ENCODE measurements at places on chromosomes 5 and 9.

DNA sequence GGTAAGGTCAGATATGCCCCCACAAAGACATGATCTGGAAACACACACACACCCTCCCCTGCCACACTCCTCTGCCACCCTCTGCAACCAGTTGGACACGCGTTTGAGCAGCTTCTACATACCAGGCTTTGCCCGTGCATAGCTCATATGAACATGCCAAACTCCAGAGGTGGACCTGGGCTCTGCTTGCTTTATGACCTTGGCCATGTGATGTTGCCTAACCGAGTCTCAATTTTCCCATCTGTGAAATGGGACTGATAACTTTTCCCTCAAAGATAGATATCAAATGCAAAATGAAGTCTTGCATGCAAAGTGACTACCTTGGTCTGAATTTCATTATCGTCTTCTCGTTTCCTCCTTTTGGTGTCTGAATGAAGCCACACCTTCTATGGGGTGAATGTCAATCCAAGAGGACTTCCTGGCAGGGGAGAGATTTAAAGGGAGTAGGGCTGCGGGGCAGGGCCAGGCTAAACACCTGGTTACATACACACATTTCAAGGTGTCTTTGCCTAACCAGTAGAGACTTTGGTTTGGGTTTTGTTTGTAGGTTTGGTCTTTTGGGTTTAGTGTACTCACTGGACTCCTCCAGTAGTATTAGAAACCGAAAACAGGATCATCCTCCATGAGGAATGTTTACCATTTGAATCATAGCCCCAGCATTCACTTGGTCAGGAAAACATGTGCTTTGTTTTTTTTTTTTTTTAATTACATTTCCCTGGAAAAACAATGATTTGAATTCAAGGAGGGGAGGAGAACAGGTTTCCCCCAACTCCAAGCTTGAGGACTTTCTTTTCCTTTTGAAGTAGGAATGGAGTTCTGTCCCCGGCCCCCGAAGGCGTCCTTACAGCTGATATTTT, 63.2 kb downstream of the COL27A1 start:
- no peak for DNase-seq

DNA sequence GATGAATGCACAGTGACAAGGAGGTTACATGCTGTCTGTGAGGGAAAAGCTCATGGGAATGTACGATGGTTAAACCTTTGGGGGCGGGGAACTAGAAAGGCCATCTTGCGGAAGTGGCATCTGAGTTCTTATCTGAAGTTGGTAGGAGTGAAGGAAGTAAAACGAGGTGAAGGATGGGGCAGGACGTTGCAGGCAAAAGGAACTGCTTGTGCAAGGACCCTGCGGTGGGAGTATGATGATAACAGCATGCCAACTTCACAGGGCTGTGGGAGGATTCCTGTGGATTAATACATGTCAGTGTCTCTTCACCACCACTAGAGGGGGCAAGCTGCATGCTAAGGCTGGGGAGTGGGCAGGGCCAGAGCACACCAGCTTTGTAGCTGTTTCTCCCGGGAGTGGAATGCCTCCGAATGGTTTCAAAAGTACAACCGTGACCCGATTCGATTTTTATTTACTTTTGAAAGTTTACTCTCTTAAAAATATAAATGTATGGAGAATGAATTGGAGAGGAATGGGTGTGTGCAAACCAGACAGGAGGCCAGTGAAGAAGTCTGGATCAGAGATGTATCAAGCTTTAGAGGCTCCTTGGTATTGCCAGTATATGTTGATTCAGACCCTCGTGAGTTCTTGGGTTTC, 62.5 kb downstream of the CYFIP2 start:
- DNase-seq = peak; percentile 95

DNA sequence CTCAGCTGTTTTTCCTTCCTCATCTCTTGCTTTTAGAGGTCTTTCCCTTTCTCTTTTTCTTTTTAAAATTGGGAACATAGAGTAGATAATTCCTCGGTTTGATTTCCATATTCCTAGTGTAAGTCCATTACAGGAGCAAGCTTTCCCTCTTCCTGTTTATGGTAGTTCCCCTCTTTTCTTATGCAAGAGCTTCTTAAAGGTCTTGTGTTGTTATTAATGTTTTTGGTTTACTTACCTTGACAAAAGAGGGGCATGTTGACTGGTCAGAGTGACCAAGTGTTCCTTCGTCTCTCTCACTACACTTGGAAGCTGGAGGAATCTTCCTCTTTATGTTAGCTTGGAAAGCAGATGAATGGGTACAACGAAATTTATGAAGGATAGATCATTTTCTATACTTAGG, 8.3 kb downstream of the ATG10 start:
- no peak for DNase-seq

GRCh38 chr9:73863924-73864323, 633.2 kb upstream of the RORB start:
- DNase-seq = no peak

- no peak for DNase-seq
Observed at GRCh38 chr5:98742396-98743073, 30.9 kb upstream of the RGMB start.

GRCh38 chr9:8223861-8224260, 424.3 kb upstream of the DMAC1 start:
- no peak for DNase-seq

- peak; percentile 45 for DNase-seq
Observed at GRCh38 chr5:69265931-69266330, 31.2 kb downstream of the CDK7 start.

- DNase-seq = peak; percentile 87
Observed at GRCh38 chr9:89498852-89499480, 1.1 kb upstream of the SEMA4D start.

GRCh38 chr5:41410307-41410706, 100.1 kb downstream of the PLCXD3 start:
- DNase-seq = no peak

- DNase-seq = peak; percentile 48
Observed at GRCh38 chr9:127159325-127159801, 36.9 kb upstream of the ANGPTL2 start.

DNA sequence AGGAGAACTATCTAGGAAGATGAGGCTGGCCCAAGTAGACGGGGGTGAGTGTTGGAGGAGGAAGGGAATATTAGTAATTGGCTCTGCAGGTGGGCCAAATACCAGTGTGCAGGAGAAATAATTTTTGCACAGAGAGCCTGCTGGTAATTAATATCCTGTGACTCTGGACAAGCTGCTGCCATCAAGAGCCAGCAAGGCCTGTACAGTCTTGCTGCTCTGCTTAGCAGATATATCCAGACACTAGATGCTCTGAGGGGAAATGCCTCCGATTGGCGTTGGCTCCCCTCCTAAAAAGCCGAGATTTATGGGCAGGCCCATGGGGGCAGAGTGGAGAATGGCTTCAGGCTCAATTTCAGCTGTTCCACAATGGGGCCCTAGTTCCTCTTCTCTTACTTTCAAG, 29.6 kb upstream of the ASTN2 start:
- no peak for DNase-seq

- no peak for DNase-seq
Observed at GRCh38 chr9:87564111-87564510, 66.4 kb downstream of the DAPK1 start.

DNA sequence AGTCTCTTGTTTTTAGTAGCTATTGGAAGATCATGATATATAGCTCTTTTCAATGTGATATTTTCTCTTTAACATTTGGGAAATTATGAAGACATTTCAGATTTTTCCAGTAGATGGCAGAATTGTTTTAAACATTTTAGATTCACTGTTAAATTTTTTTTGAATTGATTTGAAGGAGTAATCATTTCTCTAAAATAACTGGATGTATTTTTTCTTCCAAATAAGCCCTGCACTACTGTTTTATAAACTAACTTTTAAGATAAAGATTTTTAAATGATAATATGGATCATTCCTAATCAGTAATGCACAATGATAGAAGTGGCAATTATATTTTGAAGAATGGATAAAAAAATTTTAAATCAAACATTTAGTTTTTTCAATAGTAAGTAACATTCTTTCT, 14.2 kb downstream of the NDUFAF2 start:
- peak; percentile 22 for DNase-seq

GRCh38 chr5:72562717-72563116, 55.5 kb upstream of the ZNF366 start:
- no peak for DNase-seq

GRCh38 chr5:174291162-174291561, 245.7 kb downstream of the NSG2 start:
- DNase-seq = no peak

- no peak for DNase-seq
Observed at GRCh38 chr9:131008909-131009618, at the start of gene LAMC3. LAMC3 (plus strand) TSS chr9:131009174; CDS start chr9:131009215, 41 bp downstream.

DNA sequence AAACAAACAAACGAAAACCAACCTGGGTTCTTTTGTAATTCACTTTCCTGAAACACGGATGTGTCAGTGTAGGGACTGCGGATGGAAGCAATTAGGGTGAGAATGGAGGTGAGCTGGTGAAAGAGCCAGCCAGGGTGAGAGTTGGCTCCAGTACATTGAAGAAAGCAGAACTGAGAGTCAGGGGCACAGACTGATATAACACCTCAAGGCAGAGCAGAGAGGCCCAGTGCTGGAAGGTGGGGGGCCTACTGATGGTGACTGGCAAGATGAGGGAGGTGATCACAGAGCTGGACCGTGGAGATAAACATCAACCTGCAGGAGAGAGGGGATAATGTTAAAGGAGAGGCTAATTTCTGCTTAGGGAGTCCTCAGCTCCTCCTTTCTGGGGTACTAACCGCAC, 221.1 kb downstream of the MAN2A1 start:
- DNase-seq = no peak

DNA sequence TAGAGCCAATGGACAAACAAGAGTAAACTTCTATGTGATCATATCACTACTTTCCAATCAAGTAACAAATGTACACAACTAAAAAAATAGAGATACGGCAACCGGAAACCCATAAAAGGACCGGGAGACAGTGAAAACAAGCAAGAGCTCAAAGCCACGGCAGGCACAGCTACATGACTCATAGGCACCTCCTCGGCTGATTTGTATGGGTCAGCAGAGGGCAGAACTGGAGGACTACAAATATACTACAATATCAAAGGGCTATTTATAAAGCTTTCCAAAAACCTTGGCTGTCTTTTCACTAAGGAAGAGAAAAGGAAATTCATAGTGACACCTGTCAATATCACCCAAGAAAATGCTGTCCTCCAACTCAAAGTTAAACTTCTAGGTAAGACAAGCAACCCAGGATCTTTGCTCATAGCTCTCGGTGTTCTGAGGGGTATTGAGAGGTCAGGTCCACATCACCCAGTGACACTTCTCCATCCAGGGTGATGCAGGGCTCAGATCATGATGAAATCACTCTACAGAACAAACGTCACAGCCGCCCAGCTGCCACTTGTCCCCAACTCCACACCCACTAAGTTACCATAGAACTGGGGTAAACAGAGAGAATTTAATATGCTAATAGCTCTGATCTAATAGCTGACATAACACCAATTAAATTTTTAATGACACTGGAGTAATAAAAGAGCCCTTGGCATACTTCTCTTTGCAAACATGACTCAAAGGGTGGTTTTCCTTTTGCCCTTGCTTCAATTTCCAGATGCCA, 41.3 kb downstream of the PFDN1 start:
- peak; percentile 80 for DNase-seq

DNA sequence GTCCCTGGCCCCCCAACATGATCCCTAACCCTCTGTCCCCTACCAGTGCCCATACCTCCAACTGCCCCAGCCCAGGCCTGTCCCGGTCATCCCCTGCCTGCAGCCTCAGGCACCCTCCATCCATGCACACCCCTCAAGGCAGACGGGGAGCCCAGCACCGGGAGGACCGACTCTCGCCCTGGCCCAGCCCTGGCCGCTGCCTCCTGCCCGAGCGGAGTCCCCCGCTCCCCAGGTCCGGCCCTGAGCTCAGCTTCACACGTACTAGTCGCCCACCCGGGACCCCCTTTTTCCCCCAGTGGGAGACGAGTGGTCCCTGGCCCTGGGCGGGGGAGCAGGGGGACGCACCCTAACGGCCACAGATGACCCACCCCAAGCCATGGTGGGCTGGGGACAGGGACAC, 49.0 kb upstream of the UBAC1 start:
- DNase-seq = no peak

- no peak for DNase-seq
Observed at GRCh38 chr5:150311015-150311692, 8.4 kb upstream of the ARSI start.

DNA sequence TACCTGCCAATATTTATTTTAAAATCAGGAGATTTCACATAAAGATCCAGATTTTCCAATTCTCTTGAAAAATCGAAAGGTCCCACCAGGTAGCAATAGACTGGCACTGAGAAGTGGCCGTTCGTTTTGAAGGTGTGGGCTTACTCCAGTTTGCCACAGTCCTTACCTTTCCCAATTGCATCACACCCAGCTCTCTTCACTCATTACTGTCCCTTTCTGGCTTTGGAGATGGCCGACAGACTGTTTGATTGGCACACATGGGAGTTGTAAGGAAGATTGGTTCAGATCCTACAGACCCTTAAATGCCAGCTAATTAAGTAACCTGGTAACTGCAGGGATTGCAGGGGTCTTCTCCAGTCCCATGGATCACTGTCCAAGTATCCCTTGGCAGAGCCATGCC, 68.7 kb upstream of the LARP1 start:
- DNase-seq = peak; percentile 27

GRCh38 chr9:133971121-133971951, 20.8 kb downstream of the VAV2 start:
- DNase-seq = no peak

- peak; percentile 53 for DNase-seq
Observed at GRCh38 chr9:19999491-20000057, 210.7 kb upstream of the SLC24A2 start.

DNA sequence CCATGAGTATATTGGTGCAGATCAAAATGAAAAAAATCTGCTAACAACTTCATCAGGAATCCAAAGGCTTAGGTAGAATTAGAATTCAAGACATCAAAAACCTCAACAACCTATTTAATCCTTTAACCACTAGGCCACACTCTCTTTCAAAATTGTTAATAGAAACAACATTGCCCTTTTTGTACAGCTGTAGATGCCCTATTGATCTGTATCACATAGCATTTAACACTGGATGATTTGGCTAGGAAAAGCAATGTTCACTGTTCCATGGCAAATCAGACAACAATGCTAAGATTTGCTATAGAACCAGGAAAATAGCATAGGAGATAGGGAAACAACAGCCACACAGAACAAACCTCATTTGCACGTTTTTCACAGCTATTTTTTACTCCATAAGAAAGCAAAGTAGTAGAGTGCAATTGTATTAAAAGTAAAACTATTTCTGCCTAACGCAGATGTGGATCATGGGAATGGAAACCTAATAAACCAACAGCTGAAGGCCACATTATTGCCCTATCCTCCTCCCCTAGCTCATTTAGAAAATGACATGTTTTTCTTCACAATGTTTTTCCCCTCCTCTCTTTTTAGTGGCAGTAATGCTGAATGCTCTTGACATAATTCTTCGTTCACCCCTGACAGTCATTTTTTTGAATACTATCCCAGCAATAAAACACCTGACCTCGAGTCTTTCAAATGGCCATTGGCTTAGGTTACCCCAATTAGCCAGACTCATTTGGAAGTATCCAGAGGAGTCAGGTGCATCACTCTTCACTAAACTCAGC, 373.0 kb upstream of the CCNH start:
- DNase-seq = no peak

DNA sequence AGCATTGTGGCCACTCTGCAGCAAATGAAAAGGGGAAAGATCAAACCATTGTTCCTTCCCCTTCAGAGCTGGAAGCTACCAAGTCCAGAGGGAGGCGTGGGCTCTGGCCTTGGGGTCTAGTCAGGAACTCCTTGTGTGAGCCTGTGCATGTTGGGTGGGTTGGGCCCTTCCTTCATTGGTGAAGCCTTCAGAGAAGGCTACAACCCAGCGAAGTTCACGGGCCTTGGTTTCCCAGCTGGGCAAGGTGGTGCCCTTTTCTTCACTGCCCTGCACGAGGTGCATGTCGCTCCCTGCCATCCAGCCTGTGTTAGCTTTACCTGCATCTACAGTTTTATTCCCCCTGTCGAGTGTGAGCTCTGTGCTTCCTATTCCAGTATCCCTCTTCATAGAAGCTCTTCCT, 84.7 kb downstream of the ZNF618 start:
- DNase-seq = no peak

Data from NB4 (cell line).